Activated T-cell treated with anti-CD3 and anti-CD28 coated beads, Interleukin-2, amount 50 U/mL, for 4 hours (primary cell): ENCODE measurements at places on chromosomes 6 and 20.
A peak's percentile ranks its signal among the peaks of the same experiment; 100 is the strongest.

- DNase-seq: no peak
Observed at GRCh38 chr6:27375613-27376079, 12.9 kb upstream of the ZNF391 start.

DNA sequence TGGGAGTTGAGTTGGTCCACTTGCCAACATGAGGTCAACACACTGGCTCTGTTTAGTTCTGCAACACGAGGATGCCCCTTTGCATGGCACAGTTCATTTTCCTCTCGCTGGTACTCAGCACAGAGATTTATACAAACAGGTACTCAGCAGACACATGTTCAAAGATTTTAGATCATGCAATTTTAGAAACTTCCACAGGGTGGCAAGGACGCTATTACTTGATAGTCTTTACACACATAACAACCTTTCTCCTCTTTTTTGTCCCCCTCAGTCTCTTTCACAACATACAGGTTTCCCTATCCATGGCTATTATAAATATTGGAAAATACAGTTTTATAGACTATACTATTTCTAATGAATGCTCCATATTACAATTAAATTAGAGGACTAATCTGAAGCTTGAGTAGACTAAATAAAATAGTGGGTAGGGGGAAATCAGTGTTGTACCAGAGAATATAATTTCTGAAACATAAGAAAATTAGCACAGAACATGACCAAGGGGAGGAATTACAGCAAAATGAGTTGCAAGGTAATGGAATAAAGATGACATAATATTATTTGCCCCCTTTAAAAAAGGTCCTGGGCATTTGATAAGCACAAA, 331.8 kb upstream of the BTBD3 start:
- no peak for DNase-seq

- no peak for DNase-seq
Observed at GRCh38 chr6:24064832-24065231, 61.2 kb upstream of the NRSN1 start.

GRCh38 chr6:111478749-111479148, 4.3 kb downstream of the REV3L start:
- no peak for DNase-seq

DNA sequence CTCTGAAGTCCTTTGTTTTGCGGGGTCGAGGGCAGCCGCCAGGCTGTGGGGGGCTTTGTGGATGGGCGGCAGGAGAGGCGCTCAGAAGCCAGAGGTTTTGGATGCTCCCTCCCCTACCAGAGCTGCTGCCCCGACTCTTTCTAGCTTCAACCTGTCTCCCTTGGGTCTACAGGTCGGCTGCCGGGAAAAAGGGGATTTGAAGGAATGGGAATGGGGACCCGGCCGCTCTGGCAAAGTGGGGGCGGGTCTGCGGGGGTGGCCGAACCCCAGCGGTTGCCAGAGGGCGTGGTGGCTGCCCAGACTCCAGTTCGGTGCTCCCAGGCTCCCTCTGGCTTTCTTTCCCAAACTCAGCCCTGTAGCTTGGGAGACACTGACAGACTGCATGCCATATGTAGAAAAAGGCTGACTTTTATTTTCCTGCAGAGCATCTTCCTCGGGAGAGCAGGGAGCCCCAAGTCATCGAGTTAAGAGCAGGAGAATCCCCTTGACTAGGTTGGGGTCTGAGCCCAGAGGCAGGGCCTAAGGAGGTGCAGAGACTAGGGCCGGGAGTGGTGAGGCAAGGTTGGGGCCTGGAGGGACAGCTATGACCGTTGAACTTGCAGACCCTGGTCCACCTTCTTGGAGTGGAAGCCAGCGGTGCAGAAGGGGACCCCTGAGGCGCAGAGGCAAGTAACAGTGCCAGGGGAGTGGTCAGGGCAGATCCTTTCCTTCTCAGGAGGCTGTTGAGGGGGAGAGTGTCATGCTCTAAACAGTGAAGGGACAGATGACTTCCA, 1.4 kb upstream of the PPP1R18 start:
- DNase-seq: no peak

DNA sequence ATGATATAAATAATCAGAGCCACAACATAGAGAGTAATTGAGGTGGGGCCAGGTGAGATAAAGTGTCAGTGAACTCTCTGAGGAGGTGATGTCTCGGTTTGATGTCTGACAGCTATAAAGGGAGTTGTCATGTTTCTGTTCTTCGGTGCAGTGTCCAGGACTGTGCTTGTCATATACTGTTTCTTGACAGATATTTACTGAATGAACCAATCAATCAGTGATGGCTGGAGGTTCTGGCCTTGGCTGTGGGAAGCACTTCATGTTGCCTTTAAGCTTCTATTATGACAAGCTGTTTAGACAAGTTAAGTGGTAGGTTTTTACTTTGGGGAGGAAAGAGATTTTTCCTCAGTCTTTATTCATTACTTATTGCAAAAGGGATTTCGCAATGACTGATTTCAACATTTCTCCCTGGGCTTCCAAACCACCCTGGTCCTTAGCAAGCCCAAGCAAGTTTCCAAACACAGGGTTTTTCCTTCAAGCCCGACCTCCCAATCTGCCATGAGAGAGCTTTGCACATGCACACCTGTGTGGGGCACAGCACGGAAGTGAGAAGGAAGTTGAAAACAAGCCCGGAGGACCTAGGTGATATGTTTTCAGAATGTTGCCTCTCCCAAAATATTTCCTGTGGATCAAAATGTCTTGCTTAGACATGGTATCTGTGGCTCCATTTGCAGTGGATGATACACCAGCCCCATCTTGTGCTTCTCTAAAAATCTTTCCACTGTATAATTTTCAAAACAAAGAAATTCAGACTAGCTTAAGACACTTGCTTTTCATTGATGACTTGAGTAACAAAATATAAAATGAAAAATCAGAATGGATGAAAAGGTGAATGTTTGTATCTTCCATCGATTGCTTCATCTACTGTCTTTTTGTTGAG, 567.3 kb upstream of the BTBD3 start:
- no peak for DNase-seq

DNA sequence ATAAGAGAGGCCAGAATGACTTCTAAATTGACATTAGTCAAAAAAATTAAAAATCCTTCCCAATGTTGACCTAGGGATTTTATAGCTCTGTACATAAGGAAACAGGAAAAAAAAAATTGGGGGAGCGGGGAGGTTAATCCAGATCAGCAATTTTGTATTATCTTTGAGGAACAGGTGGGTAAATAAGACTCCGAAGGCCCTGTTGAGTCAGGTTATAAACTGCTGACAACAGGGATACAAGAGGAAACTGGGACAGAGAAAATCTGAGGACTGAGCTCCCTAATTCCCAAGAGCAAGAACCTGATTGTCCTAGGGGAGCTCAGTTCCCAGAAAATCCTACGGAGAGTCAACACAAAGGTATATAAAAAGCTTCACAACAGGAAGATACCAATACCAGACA, 26.8 kb upstream of the CRIP3 start:
- DNase-seq: no peak

GRCh38 chr6:87791029-87791428, 89.0 kb upstream of the AKIRIN2 start:
- DNase-seq: no peak

- no peak for DNase-seq
Observed at GRCh38 chr6:34969662-34970265, 80.7 kb downstream of the ANKS1A start.

DNA sequence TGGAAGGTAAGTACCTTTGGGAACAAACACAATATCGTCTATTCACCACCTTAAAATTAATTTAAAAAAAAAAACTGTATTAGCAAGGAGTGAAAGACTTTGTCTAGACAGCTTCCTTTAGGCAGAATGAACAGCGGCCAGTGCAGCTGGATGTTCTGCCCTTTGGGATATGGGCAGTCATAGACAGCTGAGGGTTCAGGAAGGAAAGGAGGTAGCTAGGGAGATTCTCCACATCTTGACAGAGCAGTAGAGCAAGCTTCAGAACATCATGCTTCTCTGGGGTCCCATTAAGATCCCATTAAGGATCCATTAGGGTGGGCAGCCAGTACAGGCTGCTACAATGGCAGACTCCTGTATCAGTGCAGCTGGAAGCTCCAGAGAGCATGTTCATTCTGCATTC, 46.5 kb upstream of the PLCB4 start:
- DNase-seq: no peak

DNA sequence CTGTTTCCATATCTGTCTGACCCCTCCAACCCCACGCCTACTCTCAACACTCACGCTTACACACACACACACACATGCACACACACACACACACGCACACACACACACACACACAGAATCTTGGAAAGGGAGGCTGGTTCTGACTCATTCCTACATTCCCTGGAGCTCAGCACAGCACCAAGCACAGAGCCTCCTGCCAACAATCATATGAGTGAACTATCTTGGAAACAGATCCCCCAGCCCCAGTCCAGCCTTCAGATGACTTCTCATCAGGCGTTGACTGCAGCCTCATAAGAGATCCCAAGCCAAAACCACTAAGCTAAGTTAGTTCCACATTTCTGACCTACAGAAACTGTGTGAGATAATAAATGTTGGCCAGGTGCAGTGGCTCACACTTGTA, 14.1 kb upstream of the HCK start:
- no peak for DNase-seq

- DNase-seq: no peak
Observed at GRCh38 chr6:56848105-56848504, 106.8 kb upstream of the BEND6 start.

GRCh38 chr6:37011656-37012378, 6.4 kb downstream of the FGD2 start:
- DNase-seq: no peak

DNA sequence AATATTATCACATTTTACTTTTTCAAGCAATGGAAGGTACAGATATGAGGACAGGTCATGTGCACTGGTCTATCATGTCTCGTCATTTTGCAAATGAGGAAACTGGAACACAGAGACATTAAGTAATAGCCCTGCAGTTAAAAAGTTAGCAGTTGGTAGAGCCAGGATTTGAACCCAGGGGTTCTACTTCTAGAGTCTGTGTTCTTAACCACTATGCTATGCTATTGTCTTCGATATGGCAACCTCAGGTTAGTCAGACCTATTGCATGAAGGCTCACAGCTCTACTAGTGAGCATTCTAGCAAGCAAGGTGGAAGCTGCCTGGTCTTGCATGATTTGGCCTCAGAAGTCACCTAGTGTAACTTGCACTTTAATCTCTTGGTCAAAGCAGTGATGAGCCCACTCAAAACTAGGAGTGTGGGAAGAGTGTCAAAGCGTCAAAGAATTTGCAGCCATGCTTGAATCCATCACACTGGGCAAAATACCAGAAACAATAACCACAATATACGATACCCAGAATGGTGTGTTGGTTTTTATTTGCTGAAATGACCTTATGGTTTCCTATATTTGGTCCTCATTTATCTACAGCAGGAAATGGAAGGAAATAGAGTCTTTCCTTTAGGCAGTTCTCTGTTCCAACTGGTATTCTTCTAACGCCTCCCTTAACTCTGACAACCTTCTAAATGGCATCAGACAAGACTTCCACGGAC, 20.4 kb upstream of the BMP2 start:
- no peak for DNase-seq

- DNase-seq: no peak
Observed at GRCh38 chr6:129501740-129502660, 208.0 kb downstream of the ARHGAP18 start.

DNA sequence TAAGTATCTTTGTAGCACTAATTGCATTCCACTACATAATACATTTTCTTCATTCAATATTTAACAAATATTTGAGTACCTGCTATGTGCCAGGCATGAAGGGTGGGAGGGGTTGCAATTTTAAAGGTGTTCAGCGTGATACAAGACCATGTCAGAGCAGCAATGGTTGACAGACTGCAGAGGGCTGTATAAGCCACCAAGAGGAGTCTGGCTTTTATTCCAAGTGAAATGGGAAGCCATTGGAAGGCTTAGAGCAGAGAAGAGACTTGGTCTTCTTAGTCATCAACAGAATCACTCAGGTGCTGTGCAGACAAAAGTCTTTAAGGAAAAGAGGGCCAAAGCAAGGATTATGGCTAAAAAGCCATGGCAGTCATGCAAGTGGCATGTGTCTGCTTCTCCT, 360.8 kb upstream of the ARID1B start:
- DNase-seq: no peak

GRCh38 chr6:24547243-24547642, 52.5 kb downstream of the ALDH5A1 start:
- DNase-seq: peak; percentile 18

DNA sequence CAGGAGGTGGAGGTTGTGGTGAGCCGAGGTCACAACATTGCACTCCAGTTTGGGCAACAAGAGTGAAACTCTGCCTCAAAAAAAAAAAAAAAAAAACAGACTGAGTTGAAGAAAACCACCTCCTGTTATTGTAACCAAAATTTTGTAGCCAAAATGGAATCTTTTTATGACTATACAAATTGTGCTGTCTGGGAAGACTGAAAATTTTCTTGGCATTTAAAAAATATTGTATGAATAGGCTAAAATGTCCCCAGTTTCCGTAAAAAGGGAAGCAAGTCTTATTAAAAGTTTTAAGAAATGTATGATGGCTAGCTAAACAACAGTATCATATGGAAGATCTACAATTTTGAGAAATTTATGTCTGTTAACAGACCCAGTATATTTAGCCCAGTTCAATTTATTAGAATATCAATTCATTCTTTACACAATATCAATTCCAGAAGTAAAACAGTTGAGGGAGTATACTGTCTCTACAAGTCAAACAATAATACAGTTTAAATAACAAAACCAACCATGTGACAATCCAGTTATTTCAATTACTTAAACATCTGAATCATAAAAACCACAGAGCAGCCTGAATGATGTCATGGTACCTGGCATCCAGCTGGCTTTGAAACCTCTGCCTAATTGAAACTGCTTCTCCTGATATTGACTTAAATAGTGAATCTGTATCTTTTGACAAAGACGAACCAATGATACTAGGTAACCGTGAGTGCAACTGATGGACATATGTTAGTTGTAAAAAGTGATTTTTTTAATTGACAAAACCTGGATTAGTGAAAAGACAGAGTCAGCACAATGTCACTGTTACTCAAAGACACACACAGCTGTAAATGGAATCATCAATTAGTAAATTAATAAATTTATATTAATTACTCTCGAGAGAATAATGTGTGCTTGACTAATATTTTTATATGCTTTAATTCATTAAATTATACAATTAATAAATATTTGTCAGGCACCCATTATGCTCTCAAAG, 166.6 kb upstream of the MARCKS start:
- DNase-seq: no peak

DNA sequence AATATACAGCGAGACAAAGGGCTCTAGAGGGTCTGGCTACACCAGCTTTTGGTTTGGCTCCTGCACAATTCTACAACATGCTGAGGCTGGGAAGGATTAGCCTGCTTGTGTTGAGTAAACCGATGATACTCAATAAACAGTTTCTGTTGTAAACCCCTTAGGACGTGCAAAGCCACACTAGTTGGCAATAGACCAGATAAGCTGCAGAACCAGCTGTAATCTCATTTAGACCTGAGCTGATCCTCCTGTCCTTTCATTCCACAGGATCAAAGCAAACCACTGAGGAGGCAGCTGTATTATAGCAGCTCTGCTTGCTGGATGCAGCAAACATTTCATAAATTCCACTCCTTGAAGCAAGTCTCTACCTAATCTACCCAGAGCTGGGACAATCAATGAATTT, 79.7 kb downstream of the MMS22L start:
- DNase-seq: no peak

- DNase-seq: no peak
Observed at GRCh38 chr20:57582432-57583288, 21.8 kb downstream of the PCK1 start.
